ENCODE measurements at places on chromosomes 3 and 15.

DNA sequence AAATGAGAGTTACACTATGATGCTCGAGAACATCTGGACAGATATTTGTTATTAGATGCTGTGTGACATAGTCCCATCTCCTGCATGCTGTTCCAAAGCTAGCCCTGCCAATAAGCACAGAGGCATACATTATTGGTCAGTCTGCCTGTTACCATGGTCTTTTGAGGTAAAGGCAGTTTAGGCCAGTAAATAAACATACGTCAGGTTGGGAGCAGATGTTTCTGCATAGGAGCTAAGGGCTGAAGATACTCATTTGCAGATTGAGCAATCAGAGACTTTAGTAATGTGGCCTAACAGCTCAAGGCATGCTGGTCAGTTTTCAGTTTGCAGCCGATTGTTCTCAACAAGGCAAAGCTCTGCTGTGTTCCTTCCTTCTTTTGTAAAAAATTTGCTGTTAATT is 192.9 kb downstream of the ADAMTSL3 start:
- DNase-seq: peak; percentile 10

GRCh38 chr15:75437721-75438120 is 13.8 kb downstream of the SIN3A start:
- DNase-seq: no peak

DNA sequence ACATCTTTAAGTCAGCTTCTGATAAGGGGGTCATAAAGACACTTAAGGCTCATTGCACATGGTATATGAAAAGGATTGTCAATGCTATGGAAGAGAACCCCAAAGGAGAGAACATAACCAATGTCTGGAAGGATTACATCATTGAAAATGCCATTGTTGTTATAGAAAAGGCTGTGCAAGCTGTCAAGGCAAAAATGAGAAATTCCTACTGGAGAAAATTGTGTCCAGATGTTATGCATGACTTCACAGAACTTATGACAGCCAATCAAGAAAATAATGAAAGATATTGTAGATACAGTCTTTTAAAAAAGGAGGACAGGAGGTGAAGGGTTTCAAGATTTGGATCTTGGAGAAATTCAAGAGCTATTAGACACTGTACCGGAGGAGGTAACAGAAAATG is 96.3 kb upstream of the MBNL1 start:
- DNase-seq: no peak

GRCh38 chr15:78370013-78370412 is 29.9 kb downstream of the CRABP1 start:
- no peak for DNase-seq

DNA sequence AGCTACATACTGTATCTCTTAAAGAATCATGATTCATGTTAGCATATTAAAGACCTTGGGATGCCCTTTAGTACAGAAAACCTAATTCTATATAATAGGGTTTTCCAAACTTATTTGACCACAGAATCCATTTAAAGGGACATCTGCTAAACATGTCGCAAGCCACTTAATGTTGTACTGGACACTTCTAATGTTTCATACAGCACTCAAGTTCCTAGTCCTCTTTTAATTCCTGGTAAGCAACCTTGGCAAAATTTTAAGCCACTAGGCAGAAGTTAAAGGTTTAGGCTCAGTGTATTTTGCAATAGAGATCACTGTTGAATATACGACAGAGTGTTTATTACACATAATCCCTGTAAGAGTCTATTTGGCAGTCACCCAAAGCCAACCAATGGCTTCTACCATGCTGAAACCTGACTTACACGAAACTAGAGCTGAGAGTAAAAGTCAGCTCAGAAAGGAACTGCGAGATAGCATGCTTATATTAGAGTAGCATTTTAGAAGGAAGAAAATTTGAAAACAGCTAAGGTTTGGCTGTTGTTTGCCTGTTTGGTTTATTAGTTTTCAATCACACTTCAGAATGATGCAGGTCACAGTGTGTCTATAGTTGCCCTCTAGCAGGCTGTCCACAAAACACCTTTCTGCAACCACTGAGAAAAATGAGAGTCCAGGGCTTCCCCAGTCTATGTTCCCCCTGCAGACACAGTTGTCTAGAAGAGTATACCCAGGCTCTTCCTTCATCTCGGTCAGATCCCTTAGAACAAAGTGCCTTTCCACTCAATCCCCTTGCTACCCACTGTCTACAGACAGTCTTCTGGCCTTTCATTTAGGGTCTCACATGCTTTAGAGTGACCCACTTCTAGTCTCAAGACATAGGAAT is 104.4 kb downstream of the FMN1 start:
- peak; percentile 63 for DNase-seq

DNA sequence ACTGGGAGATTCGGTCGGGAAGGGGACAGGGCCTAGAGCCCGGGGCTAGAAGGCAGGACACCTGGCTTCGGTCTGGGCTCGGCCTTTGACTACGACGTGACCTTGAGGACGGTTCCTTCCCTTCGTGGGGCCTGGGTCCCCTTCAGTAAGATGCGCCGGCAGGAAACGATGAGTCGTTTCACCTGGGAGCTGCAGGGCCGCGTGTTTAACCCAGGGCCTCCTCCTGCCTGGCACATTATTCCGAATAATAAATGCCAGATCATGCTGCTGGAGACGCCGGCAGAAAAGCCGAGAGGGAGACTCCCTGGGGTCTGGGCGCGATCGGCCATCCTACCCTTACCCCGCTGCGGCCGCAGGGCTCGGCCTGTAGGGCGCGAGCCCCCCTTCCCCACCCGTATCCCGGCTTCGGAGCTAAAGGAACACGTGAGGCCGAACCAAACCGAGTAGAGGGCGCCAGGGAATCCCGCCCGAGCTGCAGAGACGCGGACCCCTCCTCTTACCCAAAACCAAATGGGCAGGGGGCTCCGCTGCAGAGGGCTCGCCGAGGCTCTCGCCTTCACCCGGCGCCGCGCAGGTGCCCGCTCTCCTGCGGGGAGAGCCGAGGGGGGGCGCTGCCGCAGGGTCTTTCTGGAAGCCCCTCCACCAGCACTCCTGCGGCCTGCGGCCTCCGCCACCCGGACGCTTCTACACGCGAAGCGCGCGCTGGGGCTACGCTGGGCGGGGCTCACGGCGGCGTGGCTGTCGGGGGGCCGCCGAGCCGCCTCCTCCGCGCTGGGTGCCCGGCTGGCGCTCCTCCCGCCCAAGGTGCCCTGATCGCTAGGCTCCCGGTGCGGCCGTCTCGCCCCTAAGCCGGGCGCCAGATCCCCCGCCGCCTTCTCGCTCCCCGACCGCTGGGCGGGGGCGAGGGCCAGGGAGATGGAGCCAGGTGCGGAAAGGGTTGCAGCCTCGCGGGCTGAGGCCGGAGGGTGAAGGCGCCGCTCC is at the start of gene BDH1:
BDH1 (minus strand) TSS at position 688 of the 981 bp plus-strand sequence. CDS start 9,525 bp downstream, outside the sequence.
- DNase-seq: peak; percentile 61

- no peak for DNase-seq
These were observed 44.9 kb upstream of the GSK3B start for GRCh38 chr3:120139140-120139539.

DNA sequence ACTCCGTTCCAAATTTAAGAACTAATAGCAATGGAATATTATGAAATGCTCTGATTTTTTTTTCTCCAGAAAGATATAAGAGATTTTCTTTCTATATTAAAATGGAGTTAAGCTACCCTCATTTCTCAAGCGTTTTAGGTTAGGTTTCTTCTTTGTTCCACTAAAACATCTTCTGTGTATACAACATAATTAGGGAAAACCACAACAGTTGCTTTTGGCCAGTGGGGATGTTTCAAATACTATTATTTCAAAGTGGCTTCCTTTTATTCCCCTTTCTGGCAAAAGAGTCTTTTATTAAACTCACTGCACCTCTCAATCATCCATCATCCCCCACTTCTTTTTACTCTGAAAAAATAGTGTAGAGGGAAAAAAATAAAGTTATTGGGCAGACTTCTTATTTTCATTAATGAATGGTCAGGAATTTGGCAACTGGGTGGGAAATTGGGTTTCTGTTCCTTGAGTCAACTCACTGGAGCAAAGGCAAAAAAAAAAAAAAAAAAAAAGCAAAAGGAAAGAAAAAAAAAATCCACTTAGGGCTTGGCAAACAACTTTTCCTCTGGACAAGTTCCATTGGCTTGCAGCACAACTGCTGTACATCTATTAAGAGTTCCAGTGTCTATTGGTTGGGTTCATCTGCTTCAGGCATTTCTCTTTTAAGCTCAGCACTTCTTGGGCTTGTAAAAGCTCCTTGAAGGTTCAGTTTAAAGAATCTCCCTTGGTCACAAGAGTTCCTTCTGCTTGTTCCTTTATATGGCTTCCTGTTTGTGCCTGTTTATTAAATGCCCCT is 963.4 kb downstream of the ROBO1 start:
- DNase-seq: no peak
